ENCODE measurements at places on chromosomes 1 and 21.

GRCh38 chr1:51570063-51570710 lies 46.7 kb upstream of the OSBPL9 start:
- DNase-seq = no peak

DNA sequence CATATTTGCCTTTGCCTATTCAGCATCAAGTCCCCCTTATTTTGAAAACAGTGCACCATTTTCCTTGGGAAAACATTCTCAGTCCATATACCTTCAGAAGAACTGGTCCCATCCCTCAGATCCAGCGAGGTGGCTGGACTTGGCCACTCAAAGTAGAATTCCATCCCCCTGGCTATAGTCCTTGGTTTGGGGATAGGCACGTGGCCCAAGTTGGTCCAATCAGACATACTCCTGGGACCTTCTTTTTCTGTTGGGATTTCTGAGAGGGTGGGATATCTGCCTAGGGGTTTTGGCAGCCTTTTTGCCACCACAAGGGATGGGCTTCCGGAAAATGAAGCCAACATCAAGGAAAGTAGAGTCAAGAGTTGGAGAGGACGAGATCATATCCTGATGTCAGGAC lies 10.7 kb upstream of the MATN1 start:
- DNase-seq = no peak

DNA sequence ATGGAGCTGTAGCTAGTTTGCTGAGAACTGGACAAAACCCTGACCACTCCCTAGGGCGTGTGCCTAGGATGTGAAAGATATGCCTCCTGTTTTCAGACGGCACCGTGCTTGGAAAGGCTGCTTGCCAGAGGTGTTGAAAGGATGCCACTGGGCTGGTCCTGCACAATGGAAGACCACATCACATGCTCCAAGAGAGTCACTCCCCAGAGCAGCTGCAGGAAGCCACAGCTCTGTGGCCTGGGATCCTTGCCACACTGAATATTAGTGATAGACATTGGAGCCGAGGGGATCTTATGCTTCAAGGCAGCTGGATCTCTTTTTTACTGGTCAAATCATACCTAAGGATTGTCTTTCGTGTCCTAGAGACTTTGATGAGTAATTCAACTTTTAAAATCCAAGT lies 6.6 kb upstream of the APP start:
- DNase-seq = no peak

DNA sequence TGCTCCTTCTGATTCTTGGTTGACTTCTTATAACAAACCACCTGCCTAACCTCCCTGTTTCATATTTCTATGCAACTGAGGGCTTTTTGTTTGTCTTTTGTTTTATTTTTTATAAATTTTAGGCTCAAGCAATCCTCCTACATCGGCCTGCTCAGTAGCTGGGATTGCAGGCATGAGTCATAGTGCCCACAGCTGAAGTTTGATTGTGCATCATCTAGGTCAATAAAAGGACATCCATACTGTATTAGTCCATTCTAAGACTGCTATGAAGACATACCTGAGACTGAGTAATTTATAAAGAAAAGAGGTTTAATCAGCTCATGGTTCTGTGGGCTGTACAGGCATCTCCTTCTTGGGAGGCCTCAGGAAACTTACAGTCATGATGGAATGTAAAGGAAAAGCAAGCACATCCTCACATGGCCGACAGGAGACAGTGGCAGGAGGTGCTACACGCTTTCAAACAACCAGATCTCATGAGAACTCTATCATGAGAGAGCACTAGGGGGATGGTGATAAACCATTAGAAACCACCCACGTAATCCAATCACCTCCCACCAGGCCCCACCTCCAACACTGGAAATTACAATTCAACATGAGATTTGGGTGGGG lies 285.0 kb downstream of the SIPA1L2 start:
- no peak for DNase-seq

- DNase-seq = no peak
Observed at GRCh38 chr21:39127506-39127905, 55.7 kb downstream of the PSMG1 start.

GRCh38 chr1:229436201-229436600 lies 2.3 kb upstream of the ACTA1 start:
- DNase-seq = no peak

GRCh38 chr1:93349231-93350135 lies 3.8 kb downstream of the DR1 start:
- DNase-seq = no peak

GRCh38 chr1:118773656-118774055 lies 214.5 kb downstream of the TBX15 start:
- no peak for DNase-seq

DNA sequence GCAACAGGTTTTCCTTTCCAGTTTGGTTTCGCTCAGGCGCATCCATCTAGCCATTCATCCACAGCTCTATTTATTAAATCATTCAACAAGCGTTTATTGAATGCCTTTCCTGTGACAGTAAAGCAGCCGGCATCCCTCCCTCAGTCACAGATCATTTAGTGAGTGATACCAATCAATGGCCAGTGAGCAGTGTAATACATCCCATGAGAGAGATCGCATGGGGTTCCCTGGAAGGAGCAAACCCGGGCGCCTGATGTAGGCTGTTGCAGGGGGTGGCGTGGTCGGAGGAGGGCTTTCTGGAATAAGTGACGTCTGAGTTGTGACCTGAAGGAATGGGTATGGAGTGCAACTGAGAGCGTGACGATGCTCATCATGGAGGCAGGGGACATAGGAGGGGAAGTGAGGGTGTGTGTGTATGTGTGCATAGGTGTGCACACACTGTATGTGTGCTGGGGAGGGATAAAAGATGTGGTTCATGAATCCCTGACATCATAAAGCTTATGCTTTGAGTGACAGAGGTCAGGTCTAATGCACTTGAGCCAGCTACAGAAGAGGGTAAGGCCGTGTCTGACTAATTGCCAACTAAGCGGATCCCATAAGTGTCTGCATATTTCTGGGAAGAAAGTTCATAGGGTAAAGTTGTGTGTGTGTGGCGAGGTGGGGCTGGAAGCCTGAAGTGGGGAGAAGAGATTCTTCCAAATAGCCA lies 6.6 kb downstream of the FCMR start:
- DNase-seq = no peak

DNA sequence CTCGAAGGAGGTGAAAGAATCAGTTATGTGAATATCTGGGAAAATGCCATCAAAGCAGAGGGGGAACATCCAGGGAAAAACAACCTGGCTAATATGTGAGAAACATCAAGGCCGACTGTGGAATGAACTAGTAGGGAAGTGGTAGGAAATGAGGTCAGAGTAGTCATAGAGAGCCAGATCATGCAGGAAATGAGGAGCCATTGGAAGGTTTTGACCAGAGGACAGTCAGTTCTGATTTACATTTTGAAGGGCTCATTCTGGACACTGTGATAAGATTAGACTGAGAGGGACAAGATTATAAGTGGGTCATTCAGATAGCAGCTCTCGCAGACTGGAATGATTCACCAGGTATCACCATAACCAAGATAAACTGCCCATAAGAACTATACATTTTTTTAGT lies 63.7 kb downstream of the SYT14 start:
- DNase-seq = no peak

- DNase-seq = no peak
Observed at GRCh38 chr1:23273450-23274133, 56.3 kb upstream of the HTR1D start.

GRCh38 chr1:145824499-145824842 lies 471 bp downstream of the POLR3C start:
- no peak for DNase-seq

GRCh38 chr1:53559854-53560580 lies 100.8 kb downstream of the DMRTB1 start:
- DNase-seq = no peak

DNA sequence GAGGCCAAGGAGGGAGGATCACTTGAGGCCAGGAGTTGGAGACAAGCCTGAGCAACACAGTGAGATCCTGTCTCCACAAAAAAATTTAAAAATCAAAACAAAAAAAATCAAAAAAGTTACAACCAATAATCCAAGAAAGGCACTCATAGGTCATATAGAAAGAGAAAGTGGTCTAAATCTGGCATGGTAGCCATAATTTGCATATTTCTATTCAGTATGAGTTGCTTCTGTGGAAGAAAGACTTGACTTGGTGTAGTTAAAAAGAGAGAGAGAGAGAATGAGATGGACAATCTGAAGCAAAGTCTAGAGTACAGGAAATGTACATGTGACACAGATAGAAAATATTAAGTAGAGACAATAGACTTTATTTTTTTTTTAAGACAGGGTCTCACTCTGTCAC lies 22.5 kb downstream of the JMJD4 start:
- no peak for DNase-seq

DNA sequence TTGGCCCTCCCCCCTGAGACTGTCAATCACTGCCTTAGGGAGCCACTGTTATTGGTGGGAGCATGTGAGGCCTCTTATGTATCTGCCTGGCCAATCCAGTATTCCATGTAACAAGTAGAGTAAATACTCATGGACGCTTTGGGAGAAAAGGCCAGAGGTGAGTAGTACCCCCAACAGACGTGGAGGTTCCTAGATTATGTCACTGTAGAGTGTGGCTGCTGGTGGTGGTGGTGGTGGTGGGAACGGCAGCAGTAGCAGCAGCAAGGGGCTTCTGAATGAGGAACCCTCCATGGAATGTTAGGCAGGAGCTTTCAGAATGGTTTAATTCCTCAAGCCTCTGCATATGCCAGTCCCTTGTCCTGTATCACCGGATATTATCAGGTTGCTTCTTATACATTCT lies 118.5 kb downstream of the UCK2 start:
- DNase-seq = no peak
